ENCODE measurements at places on chromosomes 6 and 20.

- DNase-seq, result no peak
Measured at GRCh38 chr6:96856856-96857255, 19.6 kb upstream of the GPR63 start.

DNA sequence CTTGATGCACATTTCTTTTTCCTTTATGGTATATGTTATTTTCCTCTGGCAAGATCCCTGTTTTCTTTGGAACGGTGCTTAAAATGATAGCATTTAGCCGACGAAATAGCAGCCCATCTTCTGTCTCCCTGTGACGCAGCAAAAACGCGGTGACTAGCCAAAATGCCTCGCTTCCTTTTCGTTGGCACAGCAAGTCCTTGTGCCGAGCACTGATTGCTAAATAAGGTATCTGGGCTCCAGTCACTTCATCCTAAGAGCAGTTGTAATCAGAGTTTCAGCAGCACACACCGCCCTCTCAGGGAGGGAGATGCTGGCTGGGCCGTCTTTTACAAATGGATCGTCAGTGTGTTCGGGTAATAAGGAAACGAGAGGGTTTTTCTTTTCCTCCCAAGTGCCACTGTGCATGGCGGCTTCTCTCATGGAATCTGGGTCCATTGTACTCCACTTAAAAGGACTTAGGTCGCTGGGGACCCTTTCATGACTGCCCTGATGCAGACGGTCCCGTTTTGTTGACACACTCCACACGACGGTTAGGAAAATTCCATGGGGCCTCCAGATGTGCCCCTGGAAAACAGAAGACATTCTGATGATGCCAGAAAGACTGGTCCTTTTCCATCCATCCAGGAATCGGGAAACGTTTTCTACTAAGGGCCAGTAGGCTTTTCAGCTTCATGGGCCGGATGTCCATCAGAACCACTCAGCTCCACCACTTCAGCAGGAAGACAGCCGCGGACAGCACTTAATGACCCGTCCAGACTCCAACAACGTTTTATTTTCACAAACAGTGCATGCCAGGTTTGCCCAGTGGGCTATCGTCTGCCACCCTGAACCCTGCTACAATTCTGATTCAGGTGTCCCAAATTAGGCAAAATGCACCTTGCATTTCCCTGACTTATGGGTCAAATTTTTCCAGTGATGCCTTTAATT, 185.5 kb downstream of the CDH4 start:
- no peak for DNase-seq

GRCh38 chr20:50522053-50522674, 12.0 kb downstream of the PTPN1 start:
- no peak for DNase-seq

DNA sequence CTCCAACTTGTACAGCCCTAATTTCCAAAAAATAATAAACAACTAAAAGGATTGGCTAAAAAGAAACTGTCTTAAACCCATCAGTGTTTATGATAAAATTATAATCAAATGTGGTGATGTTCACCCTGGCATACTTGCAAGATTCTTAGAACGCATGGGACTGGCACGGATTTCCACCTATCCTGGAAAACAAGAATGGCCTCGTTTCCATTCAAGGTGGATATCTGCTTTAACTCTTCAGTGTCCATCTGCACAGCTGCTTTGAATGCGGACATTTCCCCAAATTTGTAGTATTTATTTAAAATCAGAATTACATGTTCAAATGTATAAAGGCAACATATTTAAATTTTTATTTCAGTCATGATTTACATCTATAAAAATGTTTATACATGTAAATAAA, 4.2 kb downstream of the CNR1 start:
- no peak for DNase-seq

DNA sequence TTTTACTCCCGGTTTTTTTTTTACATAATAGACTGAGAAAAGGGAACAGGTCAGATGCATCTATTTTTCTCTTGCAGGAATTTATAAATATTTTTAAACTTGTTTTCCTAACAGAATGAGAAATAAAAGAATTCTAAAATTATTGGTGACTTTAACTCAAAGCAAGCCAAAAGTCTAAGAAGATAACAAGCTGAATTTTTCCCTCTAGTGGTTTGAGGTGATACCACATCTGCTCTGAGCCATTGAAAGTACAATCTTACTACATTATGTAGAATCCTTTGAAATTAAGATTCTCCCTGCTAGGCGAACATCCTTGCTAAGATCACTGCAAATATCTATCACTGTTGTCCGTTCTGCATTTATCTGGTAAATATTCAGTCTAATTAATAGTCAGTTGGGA, 10.7 kb upstream of the STMND1 start:
- no peak for DNase-seq

GRCh38 chr6:166087246-166087645, 80.4 kb downstream of the TBXT start:
- no peak for DNase-seq

GRCh38 chr6:100096936-100097335, 102.9 kb upstream of the MCHR2 start:
- no peak for DNase-seq

GRCh38 chr6:136095986-136096385, 154.1 kb downstream of the MTFR2 start:
- no peak for DNase-seq

GRCh38 chr6:54107470-54108090, 3.7 kb upstream of the MLIP start:
- no peak for DNase-seq

DNA sequence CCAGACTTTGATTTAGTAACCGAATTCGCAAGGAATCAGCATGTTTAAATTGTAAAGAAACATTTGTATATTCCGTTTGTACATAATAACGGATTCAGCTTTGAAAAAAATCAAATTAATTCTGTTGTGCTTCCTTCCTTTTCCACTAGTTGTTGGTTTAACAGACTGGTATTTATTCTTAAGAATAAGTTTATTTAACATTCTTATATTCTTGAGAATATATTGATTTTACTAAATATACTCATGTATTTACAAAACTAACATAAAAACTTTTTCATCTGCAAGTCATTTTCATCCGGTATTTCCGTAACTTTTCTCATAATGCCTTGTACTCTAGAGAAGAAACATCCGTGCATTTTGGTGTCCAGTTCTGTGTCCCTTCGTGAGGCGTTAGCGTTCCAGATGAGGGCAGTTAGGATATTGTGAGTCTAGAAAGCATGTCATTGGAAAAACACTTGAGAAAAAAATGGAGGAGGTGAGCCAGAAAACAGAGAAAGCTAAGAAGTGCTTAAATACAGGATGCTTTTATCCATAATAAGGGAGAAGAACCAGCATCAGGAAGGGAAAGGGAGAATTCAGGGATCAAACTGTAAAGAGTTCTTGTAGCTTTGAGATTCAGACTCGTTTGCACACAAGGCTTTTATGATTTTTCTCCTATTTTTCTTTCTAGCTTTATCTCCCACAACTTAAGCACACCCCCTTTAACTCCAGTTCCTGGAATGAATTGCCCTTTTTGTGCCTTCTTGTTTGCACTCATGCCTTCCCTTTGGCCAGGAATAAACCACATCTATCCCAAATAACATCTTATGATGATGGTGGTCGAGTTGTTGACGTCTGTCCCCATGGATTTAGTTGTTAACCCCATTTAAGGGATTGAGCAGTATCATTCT, 1.8 kb downstream of the WRNIP1 start:
- no peak for DNase-seq

DNA sequence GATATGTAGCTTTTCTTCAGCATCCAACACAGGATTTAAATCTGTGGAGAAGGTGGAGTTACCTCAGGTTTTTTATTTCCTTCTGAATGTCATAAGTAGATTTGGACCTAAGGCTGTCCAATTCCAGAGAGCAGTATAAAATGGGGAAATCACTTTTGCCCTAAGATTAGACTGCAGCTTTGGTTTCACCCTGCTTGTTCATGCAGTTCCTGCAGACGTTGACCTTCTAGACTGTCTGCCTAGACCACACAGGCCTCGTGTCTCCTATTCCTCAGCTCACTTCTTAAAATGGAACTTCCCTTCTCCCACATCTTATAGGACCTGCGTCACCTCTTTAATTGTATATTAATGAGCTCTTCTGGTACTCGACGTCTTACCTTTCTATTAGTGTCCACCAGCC, 26.0 kb upstream of the C6orf62 start:
- no peak for DNase-seq

DNA sequence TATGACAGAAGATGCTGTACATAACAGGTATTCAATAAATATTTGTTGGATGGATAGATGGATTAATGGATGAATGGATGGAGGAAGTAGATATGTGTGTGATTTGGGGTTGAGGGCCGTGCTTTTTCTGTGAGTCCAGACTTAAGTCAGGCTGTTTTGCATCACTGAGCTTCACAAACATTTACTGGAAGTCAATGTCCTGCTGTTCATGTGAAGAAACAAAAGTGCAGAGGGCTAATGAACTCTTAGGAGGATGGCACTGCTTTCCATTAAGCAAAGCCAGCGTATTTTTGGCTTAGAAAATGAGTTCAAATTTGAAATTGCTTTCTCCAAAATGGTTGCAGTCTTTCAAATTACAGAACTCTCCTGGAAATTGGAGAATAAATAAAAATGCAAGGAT, 260.6 kb upstream of the SASH1 start:
- DNase-seq, result no peak

GRCh38 chr6:111482959-111483735, at the start of gene REV3L:
TSS of gene REV3L (minus strand) at chr6:111483218. CDS start at chr6:111482888, 330 bp downstream.
- no peak for DNase-seq

DNA sequence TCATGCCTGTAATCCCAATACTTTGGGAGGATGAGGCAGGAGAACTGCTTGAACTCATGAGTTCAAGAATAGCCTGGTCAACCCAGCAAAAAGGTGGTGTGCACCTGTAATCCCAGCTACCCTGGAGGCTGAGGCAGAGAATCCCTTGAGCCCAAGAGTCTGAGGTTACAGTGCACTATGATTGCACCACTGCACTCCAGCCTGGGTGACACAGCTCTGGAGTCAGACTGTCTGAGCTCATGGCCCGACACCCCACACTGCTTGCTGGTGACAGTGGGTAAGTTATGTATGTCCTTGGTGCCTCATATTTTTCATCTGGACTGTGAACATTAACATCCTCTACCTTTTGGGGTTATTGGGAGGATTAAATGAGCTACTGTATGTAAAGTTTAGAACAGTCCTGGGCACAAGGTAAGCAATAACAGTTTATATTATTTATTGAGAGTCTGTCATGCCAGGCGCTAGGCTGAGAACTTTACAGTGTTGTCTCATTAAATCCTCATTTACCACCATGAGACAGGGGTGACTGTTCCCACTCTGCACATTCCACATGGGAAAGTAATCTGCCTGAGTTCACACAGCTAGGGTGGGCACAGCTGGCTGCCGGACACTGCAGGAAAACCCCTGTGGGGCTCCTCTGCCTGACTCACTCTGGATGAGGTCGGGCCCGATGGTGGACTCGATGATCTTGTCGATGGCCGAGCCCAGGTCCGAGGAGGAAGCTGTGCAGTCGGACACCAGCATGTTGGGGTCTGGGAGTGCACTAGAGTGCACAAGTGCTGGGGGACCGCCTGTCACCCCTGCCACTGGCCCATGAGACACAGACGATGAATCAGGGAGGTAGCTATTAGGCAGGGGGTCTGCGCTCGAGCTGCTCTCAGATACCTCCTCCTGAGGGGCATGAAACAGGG, 2.9 kb downstream of the ZNF335 start:
- no peak for DNase-seq

DNA sequence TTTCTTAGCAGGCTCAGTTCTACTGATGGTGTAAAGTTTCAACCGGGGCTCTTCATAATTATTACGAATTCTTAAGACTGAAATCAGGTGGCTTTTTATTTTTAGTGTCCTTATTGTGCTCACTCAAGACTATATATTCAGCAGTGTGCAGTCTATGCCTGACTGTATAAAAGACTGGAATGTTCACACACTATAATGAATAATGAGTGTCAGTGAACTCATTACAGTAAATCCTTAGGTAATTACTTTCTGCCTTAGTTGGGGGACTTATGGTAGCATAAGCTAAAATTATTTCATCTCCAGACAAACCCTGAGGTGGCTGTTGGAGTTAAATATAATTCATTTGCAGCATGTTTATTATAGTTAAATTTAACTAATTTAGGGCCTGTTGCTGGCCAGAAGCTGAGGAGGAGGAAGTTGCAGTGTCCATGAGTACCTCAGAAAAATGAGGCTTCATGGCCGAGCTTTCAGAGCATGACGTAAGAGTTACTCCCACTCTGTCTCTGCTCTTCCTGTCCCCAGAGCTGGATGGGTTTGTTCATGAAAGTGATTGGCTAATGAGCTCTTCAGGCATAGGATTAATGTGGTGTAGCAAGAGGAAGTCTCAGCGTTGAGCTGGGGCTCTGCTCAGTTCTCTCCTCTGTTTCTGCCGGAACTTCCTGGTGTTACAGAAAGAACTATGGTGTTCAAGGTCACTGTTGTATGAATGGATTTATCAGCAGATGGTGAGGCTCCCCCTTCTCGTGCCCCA, 335.7 kb downstream of the NRN1 start:
- DNase-seq, result no peak

GRCh38 chr20:54557806-54558590, 82.6 kb downstream of the DOK5 start:
- no peak for DNase-seq

DNA sequence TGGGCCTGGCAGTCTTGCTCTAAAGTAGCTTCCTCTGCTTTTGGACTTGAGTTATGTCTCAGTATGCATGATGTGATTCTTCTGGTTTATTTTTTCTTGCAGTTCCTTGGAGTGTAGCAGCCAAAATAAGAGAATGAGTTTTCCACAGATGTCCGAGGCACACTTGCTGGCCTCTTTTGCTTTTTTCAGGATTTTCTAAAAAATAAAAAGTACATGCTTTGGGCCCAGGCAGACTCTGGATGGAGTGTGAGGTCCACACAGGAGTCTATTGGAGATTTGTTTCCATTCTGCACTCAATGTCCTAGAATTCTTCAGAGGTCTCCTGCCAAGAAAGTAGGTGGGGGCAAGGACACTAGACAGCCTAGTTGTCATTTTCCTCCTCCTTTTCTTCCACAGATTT, 477.6 kb downstream of the EPM2A start:
- DNase-seq, result no peak

GRCh38 chr6:7590918-7591302, 912 bp downstream of the SNRNP48 start:
- DNase-seq, result no peak

Measured in cortex of kidney (tissue), 1 donor.